ENCODE measurements at places on chromosomes 6 and 20. TPM values are rescaled to one million over a fixed set of nuclear protein-coding genes. Genes with fewer than 3 reads are reported as not detected.

- no peak for DNase-seq
These were observed 102.9 kb upstream of the BMP2 start for GRCh38 chr20:6664574-6664973.

The ACTL10 gene
- 1.1 TPM for total RNA-seq

DNA sequence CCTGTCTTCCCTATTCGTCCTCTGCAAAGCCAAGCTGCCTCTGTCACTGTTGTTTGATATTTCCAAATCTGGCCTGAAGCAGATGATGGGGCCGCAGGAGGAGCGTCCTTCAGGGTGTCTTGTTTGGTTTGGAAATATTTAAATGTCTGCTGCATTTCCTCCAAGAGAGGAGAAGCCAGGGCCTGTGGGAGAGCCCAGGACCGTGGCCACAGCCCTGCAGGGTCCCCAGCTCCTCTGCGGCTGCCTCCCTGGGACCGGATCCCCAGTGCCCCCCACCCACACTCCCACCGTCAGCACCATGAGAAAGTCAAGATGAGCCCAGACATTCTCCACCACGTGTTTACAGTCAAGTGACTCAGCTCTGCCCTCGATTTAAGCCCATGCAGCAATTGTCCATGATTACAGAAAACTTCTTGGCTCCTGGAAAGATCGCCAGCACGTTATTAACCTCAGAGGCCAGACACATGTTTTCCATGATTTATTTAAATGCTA is 18.2 kb downstream of the FOXF2 start:
- no peak for DNase-seq

DNA sequence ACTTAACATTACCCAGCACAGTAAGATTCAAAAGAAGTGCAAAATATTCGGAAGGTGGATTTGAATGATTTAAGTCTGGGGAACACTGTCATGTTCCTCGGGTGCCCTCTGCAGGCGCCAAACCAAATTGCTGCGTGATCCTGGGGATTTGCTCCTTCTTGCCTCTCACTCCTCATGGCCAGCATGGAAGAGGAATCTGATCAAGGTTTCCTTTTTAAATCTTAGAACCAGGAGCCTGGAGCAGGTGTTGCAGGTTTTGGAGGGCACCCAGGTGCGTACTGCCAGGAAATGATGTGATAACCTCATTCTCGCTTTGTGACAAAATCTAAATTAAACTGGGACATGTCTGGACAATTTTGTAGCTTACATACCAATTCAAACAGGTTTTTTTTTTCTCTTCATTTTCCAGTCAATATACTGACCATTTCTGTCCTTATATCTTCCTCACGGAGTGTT is 8.1 kb upstream of the PFDN4 start:
- DNase-seq = peak; percentile 86

The HLA-DQB1 gene
- 53.5 TPM for total RNA-seq

DNA sequence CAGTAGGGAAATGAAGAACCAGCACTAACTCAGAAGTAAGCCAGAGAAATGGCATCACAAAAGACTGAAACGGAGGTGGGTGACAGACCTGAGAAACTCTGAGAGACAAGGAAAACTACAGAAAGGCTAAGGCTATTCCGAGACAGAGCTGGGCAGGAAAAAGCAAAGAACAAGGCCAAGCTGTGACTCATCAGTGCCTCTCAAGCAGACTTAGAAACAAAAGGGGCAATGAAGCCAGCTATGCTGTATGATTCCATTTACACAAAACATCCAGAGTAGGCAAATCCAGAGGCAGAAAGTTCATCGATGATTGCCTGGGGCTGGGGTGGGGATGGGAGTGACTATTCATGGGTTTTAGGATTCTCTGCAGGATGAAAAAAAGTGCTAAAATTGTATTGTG is 50.0 kb downstream of the SLC23A2 start:
- DNase-seq = no peak

DNA sequence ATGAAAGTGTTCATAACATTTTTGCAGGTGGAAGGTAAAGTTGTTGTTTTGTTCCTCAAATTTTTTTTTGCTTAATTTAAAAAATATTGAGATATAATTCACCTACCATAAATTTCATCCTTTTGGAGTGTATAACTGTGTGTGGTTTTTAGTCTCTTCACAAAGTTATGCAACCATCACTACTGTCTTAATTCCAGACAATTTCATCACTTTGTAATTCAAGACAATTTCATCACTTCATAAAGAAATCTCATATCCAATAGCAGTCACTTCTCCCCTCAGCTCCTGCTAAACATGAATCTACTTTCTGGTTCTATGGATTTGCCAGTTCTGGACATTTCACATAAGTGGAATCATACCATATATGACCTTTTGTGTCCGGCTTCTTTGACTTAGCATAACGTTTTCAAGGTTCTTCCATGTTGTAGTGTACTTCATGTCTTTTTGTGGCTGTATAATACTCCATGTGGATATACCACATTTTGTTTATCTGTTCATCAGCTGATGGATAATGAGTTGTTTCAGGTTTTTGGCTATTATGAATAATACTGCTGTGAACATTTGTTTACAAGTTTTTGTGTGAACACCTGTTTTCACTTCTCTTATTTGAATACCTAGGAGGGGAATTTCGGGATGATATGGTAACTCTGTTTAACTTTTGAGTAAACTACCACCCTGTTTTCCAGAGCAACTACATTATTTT is 18.8 kb downstream of the ZFAND3 start:
- DNase-seq = no peak

The HRH3 gene
- total RNA-seq = not detected

DNA sequence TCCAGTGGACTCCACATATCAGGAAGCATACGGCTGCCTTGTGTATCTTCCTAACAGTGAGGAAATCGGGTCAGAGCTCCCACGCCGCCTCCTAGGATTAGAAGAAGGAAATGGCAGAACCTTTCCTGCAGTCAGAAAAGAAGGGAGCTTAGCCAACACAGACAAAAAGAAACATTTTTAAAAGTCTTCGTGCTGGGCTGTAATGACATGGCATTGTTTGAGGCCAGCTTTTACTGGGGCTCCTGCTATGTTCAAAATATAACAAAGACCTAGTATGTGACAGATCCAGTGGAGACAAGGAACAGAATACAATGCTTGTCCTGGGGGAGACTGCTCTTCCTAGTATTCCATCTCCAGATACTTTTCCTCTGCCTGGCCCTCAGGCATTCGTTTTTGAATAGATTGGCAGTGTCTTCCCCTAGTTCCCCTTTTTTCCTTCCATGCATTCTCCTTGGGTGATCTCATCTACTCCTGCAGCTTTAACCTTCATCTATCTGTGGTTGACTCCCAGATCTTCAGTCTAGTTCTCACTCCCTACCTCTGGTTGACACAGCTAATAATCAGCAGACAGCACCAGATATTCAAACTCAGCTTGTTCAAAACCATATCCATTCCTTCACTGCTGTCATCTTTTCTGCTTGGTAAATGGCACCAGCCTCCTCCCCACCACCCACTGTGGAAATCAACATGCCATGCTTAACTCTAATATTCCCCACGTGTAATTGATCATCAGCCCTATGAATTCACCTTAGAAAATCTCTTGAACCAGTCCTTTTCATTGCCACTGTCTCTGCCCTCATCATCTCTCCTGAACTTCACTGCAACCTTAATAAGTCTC is 94.5 kb upstream of the VSTM2L start:
- DNase-seq = no peak

DNA sequence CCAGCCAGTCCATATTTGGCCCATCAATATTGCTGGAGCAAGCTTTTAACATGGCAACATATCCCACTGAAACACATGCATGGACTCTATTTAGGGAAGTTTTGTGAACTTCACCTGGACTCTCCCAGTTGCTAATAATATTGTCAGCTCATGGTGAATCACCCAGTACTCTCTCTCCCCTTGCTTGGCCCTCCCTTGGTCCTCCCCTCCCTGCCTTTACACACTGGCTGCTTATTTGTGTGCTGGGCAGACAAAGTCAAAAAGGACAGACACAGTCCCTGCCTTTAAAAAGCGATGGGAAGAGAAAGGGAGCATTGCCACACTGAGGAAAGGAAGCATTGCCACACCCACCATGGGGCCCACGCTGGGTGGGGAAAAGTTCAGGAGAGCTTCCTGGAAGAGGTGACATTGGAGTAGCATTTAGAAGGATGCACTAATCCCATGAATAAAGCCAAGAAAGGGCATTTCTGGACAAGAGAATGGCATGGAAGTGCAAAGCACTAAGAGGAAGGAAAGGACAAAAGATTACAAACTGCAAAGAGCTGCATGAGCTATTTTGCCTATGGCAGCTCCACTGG is 143.4 kb upstream of the EXOC2 start:
- DNase-seq = no peak

The LYRM2 gene
- 26.1 TPM for total RNA-seq

The HFE gene
- 21.1 TPM for total RNA-seq

GRCh38 chr6:83518816-83519480 is 6.6 kb downstream of the PRSS35 start:
- no peak for DNase-seq

DNA sequence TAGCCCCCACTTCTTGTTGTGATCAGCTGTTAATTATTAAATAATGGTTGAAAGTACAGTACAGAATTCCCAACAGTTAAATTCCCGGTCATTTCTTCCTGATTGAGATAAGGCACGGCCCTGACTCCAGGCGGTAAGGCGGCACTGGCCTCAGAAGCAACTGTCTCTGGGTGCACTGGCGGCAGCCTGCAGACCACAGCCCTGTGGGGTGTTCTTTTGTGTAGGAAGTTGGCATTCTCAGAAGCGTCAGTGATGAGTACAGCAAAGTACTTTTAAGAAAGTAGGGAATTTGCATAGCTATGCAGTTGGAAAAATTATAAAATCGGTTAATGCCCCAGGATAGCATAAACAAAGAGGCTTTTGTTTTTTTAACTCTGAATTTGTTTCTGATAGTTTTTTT is 50.5 kb downstream of the SAMD5 start:
- no peak for DNase-seq

GRCh38 chr6:28910901-28911690 is 12.7 kb downstream of the TRIM27 start:
- no peak for DNase-seq

All from spleen (tissue), 13 donors.